ENCODE measurements at places on chromosomes 12 and 14.

GRCh38 chr12:87827638-87828264, 201.4 kb downstream of the C12orf50 start:
- DNase-seq: no peak

DNA sequence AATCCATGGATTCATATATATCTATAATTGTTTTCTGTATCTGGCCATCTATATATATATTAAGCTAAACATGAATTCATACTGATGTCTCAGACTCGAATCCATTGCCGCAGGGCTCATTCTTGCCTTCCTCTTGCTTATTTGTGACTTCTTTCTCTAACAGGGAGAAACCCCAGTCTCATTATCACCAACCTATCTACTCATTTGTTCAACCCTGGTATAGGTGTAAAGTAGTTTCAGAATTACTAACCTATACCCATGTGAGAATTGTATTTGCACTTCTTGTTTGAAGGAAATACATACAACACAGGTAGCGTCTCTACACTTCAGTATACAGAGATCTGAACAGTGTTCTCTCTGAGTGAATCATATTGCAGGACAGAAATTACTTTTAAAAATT, 77.7 kb downstream of the PTPN11 start:
- no peak for DNase-seq

- no peak for DNase-seq
Observed at GRCh38 chr12:67659292-67659691, 10.7 kb downstream of the DYRK2 start.

DNA sequence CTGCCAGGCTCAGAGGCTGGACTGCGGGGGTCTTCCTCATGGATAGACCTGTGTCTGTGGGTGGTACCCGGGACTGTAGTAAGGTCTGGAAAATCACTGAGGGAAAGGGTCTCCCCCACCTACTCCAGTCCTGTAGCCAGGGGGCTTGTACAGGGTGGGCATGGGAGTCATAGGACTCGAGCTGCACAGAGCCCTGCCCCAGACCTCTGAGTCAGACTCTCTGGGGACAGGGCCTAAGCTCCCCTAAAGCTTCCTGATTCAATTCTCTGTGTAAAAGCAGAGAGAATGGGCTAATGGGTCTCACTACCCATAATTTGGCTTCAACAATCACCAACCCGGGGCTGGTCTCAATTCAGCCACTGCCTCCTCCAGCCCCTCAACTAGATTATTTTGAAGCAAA, 27.0 kb downstream of the LRTM2 start:
- DNase-seq: no peak

- DNase-seq: no peak
Observed at GRCh38 chr14:76697246-76697905, 63.9 kb upstream of the VASH1 start.

DNA sequence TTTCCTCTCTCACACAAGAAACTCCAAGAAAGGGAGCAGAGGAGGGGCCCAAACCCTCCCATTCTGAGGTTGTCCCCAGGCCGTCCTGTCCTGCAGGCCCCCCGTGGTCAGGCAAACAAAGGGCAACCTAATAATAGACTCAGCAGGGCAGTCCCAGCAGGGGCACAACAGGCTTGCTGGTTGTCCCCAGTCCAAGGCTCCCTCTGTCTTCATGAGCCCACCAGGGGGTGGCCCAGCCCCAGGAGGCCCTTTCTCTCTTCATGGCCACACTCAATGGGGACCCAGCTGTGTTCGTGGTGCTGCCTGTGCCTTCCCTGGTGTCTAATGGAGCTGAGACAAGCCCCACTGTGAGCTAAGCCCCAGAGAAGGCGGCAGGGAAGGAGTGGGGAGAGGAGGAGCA, 359.9 kb downstream of the ADGRD1 start:
- DNase-seq: no peak

DNA sequence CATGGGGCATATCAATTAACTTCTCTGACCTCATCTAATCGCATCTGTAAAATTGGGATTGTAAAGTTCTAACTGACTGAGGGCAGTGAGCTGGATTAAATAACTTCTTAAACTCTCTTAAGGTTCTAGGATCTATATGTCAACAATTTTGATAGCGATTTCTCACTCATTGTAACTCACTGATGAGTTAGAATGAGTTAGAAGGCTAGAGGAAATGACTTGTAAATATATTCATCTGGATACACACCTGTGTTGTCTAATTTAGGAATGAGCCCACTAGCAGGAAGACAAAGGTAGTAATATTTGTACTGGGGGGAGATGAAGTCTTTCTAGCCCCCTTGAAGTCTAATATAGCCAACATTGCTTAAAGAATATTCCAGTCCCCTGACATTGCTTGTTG, 46.3 kb upstream of the CERS5 start:
- no peak for DNase-seq

- DNase-seq: no peak
Observed at GRCh38 chr14:103803661-103804060, 43.7 kb downstream of the PPP1R13B start.

DNA sequence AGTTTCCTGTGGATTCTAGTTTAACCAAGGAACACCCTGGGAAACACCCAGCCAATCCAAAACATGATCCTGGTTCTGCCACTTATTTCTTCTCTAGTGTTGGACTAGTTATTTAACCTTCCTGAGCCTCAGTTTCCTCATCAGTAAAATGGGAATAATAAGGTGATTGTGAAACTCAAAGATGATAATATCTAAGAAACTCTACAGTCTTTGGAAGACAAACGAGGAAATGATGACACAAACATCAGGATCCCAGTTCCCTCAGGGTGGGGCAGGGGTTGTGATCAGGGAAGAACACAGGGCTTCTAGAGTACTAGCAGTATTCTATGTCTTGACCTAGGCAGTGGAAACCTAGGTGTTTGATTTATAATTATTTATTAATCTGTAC, 18.1 kb upstream of the TMEM106C start:
- DNase-seq: no peak

DNA sequence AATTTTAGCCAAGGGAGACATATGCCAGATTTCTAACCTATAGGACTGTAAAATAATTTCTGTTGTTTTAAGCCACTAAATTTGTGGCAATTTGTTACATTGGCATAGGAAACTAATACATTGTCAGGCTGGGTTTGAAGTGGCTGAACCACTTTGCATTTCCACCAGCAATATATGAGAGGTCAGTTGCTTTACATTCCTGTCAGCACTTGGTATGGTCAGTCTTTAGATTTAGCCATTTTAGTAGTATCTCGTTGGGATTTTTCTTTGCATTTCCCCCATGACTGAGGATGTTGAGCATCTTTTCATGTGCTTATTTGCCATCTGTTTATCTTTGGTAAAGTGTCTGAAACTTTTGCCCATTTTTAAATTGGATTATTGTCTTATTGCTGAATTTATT, 3.9 kb downstream of the PALS1 start:
- no peak for DNase-seq

DNA sequence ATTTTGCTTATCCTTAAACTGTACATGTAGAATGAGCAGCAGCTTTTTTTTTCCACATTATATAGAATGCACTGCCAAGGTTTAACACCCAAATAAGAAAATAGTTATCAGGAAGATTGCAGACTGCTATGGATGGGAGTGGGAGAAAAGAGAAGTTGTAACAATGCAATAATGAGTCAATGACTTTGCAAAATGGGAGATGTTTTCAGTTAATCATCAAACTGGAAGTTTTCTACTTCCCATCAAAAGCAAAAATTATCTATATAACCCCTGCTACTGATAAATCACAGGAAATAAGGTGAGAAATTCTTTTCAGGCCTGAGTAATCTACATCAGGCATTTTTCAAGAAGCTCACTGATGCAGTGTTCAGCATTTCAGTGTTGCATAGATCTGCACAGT, 309.1 kb downstream of the GXYLT1 start:
- DNase-seq: no peak

DNA sequence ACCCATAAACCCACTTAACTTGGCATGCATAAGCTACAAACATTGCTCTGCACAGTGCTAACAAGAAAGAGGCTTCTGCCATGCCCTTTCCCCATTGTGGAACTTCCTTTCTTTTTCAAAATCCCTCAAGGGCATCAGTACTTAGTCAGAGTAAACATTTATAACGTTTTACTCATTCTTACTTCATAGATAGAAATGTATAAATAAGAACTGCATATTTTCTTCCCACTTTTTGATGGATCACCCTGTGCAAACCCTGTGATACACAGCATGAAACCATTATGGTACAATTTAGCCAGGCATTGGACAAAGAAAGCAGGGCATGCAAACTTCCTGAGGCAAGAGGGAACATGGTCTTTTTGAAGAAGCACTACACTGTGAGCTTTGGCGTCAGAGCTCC, 113.8 kb upstream of the FOXG1 start:
- DNase-seq: no peak

GRCh38 chr12:67813456-67813904, 164.9 kb downstream of the DYRK2 start:
- DNase-seq: no peak

DNA sequence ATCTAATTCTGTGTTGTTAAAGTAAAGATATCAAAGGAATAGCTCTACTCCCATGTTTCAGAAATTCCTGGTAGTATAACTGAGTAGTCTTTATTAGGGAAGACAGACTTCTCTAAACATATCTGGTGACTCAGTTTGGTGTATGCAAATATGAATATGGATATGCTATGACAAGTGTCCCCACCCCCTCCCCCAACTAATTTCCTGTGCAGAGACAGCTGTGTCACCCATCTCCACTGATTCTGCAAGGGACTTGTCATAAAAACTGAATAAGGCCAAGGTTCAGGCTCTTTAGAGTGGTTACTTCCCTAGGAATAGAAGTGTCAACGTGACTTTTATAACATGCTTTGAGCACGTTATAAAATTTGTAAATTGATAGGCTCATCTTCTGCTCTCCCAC, 429.1 kb downstream of the DAD1 start:
- DNase-seq: no peak

- DNase-seq: no peak
Observed at GRCh38 chr12:13570005-13570694, 373.6 kb downstream of the EMP1 start.

- DNase-seq: no peak
Observed at GRCh38 chr14:75242546-75243273, 35.9 kb upstream of the FOS start.

DNA sequence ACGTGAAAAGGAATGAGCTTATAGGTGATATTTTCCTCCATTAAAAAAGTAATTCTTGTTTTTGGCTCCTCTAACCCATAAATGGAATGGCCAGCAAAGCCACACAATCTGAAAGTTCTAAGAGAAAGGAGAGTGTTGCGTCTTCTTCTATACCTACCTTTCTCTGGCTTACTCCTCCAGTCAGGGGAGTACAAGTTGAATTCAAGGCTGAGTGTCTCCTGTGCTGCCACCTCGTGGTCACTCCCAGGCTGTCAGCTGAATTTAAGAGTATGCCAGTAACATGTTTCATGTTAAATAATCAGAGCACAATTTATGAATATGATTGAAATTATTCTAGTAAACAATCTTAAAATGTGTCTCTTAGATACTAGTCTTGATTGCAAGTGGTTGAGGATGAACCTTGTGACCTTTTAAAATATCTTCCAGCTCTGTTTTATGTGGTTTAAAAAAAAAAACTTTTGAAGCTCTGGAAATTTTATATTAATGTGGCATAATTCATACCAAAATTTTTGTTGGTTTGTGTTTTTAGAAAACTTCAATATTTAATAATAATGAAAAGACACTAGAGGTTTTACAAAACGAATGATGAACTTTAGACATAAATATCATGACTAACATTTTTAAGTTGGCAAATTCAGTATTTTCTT, 31.7 kb downstream of the PTHLH start:
- peak; percentile 57 for DNase-seq

GRCh38 chr12:16072678-16073077, 161.5 kb downstream of the DERA start:
- no peak for DNase-seq

GRCh38 chr12:6167327-6168280, 32.6 kb upstream of the CD9 start:
- no peak for DNase-seq

GRCh38 chr12:103908877-103909276, 21.3 kb upstream of the HSP90B1 start:
- no peak for DNase-seq

GRCh38 chr14:87196436-87196835, 796.5 kb downstream of the GALC start:
- no peak for DNase-seq

- no peak for DNase-seq
Observed at GRCh38 chr14:86961106-86961716, 1031.8 kb downstream of the GALC start.
